ENCODE measurements at places on chromosomes 11 and 22. TPM values are rescaled to one million over a fixed set of nuclear protein-coding genes. Genes with fewer than 3 reads are reported as not detected.
A peak's percentile ranks its signal among the peaks of the same experiment; 100 is the strongest.

DNA sequence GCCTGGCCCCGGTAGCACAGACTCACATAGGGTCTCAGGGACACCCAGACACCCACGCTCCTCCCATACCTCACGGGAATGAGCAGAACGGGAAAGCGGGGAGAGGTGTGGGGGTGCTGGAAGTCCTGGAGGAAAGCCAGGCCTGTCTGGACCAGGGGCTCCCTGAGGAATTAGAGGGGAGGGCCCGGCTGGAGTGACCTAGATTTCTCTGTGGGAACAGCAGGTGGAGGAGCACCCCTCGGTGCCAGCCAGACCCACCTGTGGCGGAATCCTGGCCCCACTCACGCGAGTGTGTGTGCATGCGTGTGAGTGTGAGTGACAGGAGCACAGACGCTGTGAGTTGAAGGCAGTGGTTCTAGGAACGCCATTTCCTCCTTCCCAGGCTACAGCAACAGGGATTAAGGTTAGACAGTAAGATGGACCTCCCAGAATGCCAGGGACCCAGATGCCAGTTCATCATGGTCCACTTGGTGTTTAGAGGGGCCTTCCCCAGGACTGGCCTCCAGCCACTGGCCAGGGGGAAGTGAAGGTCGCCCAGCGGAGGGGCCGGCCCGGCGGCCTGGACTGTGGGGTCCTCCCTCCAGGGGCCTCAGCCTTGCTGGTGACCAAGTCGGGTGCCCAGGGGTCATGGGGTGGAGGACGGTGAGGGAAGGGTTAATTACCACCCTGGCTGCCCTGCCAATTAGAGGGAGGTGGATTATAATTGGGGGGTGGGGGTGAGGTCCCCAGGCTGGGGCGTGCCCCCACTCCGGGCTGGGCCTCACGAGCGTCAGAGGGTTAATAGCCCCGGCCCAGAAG lies 1.0 kb downstream of the PKP3 start:
- DNase-seq: no peak

DNA sequence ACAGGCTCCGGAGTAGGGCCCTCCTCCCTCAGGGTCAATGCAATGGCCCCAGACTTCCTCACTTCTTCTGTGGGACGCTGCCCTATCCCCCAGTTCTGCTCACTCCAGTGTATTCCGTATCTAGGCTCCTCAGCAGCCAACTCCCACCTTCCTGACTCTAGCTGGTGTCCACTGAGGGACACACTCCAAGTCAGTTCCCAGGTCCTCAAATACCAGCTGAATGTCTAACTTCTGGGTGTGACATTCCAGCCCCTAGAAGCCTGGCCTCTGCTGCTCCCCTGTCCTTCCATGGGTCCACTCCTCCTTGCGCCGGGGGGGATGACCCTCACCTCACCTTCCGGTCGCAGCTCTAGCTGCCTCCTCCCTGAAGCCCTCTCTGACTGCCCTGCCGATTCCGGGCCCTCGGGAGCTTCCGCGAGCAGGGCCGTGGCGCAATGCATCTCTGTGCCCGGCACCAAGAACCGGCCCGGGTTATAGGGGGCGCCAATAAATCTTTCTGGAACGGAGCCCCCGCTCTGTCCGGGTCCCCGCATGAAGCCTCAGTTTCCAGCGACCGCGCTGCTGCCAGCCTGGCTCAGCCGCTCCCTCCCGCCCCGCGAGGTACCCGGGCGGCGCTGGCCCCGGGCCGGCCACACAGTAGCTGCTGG lies 15.4 kb downstream of the BAD start:
- DNase-seq: peak; percentile 86

GRCh38 chr11:101321222-101321621 lies 191.6 kb upstream of the PGR start:
- no peak for DNase-seq

- DNase-seq: no peak
Measured at GRCh38 chr11:45265969-45266675, 20.0 kb downstream of the SYT13 start.

DNA sequence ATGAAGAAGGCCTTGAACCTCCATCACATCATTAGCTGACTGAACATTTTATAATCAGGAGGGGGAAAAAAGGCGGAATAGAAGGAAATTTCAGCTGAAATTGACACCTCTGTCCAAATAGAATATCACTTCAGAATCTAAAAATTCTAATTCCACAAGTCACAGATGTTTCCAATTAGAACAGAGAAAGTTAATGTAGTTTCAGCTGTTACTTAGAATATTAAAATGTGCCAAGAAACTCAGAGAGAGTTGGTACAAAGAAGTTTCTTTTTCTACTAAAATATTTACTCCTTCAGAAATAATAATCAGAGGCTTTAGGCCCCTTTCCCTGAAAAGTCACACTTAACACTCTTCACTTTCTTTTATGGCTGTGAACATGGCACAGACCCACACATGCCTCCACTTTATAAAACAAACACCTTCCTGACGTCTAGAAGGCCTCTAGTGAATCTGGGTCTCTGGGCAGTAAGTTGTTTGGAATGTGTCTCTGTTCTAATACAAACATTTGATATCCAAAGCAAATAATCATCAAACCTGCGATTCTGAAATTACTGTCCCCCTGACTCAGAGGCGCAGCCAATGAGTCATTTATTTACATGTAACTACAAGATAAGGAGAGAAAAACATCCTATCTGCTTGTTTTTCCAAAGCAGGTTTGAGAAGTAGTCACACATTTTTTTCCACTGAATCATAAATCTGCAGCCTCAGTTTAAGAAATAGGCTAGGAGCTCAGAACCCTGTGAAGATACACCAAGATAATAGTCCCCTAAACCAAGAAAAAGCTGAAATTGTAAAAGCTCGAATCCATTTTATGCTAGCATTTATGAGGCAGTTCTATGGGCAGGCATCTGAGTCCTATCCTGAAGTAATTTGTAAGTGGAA lies 148.4 kb downstream of the ME3 start:
- no peak for DNase-seq

DNA sequence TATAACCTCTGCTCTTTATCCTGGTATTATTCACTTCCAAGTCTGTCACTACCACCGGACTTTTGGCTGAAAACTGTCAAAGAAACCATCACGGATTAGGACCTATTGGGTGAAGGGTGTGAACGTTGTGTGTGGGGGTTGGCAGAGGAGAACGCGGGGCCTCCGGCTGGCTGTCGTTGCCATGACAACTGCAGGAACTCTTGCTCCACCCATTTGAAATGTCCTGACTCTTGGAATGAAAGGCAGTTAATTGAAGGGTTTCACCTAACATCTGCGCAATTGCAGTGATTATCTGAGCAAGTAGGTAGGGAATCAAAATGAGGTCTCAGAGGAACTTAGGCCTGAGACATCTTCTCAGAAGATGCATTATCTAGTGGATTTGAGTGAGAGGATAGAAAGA lies 60.9 kb upstream of the CLMP start:
- DNase-seq: no peak

GRCh38 chr22:38748487-38749136 lies 7.2 kb downstream of the SUN2 start:
- no peak for DNase-seq

DNA sequence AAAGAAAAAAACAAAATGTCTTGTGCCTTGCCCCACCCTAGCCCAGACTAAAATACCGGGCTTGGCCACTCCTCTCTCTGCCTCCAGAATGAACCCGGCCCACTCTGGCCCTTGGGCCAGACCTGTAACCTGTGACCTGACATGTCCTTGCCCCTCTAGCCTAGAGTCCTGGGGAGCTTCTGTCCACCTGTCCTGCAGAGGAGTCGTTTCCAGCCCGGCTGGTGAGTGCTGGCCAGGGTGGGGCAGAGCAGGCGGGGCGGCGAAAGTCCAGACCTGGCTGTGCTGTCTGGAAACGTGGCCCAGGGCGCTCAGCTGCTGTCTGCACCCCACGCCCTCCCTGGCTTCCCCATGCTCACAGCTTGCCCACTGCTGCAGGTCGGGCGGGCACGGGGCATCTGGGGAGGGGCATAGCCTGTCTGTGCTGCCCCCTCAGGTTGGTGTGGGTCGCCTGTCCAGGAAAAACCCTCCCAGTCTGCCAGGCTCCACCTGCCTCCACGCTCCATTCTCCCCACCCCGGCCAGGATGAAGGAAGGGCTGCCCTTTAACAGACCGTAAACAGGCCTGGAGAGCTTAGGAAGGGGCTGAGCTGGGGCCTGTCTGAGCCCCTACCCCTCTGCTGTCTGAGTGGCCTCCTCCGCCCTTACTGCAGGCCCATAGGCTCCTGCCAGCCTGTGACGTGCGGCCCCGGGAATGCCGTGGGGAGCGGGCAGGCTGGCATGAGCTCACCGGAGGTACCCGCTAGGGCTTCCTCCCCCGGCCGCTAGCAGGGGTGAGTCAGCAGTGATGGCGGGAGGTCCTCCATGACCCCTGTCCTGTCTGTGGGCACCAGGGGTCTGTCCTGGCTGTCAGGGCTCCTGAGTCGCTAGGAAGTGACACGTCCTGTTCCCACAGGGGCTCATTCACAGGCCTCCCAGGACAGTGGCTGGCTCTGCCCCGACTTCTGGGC lies 1.9 kb downstream of the CD151 start:
- DNase-seq: no peak

DNA sequence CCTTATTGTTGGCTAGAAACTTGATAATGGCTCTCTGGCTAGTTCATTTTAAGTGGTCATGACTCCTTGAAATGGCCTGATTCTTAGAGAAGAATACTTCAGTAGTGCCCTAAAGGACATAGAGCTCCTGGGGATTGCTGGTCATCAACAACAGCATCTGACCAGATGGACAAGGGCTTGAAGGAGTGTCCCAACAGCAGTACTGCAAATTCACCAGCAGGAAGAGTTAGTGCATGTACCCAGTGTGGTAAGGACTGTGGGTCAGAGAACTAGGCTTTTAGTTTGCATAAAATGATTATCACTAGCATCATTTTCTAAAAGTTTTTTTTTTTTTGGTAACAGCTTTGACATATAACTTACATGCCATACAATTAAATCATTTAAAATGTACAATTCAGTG lies 39.5 kb upstream of the CUL5 start:
- no peak for DNase-seq

DNA sequence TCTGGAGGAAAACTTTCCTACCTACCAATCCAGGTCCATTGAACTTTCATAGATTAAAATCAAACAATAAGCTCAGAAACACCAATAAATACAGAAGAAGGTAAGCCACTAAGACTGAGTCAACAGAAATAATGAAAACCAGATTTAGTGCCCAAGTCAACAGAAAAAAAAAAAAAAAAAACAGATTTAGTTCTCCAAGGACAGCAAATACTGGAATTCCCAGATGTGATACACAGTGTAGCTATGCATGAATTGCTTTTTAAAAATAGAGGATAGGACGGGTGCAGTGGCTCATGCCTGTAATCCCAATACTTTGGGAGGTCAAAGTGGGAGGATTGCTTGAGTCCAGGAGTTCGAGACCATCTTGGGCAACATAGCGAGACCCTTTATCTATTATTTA lies 15.7 kb downstream of the DMC1 start:
- no peak for DNase-seq

GRCh38 chr22:31952472-31952871 lies 8.1 kb downstream of the YWHAH start:
- no peak for DNase-seq

GRCh38 chr11:131033151-131033651 lies 116.9 kb upstream of the SNX19 start:
- DNase-seq: no peak

DNA sequence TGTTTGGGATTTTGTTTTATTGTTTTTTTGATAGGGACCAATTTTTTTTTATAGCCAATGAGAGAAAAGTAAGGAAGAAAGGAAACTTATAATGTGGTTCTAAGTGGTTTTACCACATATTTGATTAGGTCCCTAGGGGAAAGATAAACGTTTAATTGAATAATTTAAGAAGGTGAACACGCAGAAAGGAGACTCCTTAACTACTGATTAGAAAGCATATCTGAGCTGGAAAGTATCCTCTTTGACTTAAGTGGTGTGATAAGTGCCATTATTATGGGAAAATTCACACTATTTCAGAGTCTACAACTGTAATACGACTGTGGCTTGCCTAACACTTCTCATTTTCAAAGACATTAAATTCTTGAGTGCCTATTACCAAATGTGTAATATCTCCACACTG lies 106.5 kb upstream of the GRAMD1B start:
- DNase-seq: no peak

- no peak for DNase-seq
Measured at GRCh38 chr11:92892802-92893684, 76.4 kb upstream of the MTNR1B start.

- DNase-seq: no peak
Measured at GRCh38 chr11:127965939-127966668, 621.3 kb downstream of the ETS1 start.

DNA sequence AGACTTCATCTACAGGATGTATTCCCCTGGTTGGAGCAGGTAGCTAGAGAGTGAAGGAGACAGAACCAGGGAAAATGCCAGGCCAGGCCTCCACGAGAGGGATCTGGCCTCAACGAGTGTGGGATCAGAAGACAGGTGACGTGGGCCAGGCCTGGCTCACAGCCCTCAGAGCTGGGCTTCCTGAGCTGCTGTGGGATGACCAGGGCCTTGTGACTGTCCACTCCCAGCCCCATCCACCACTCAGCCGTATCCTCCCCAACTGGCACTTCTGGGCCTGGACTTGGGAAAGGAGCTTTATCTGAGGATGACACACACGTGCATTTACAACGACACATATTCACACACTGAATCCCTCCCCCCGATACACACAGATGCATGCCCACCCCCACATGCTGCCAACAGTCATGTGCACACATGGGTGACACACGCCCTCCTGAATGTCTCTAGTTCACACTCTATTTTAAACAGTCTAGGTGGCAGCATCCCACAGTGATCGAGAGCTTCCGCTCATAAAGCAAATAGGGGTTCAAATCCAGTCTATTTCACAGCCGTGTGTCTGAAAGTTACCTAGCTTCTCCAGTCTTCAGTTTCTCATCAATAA lies 93.1 kb downstream of the TP53I11 start:
- no peak for DNase-seq

DNA sequence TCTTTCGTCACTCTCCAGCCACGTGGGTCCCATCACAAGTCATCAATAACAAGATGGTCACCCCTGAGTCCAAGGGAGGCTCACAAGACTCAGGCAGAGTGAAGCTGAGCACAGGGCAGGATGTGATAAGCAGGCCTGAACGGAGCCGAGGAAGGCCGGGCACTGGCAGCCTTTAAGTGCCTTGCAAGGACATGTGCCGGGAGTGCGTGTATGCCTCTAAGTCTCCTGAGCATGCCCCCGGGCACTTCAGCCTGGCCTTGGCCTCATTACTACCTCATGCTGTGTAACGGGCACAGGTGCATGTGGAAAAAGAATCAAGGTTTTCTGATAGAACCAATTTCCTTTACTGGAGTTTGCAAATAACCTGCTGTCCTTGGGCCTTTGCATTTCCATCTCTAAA lies 55.8 kb downstream of the UBASH3B start:
- no peak for DNase-seq

GRCh38 chr11:126570489-126570888 lies 215.0 kb downstream of the ST3GAL4 start:
- DNase-seq: no peak

- no peak for DNase-seq
Measured at GRCh38 chr11:85889676-85890579, 34.7 kb downstream of the CCDC83 start.

The KCNJ1 gene
- not detected for total RNA-seq

The NLRP10 gene
- not detected for total RNA-seq

The PHF21A gene
- total RNA-seq: 39.7 TPM

The FAM83F gene
- total RNA-seq: not detected

The PITPNB gene
- total RNA-seq: 83.4 TPM

The CERK gene
- total RNA-seq: 53.3 TPM

The TMEM25 gene
- 8.6 TPM for total RNA-seq

The SPI1 gene
- not detected for total RNA-seq

The MEI1 gene
- 37.3 TPM for total RNA-seq

The TRPM5 gene
- not detected for total RNA-seq

Data from activated CD8-positive, alpha-beta memory T cell treated with anti-CD3 and anti-CD28 coated beads, Interleukin-2, amount 10 ng/mL, durations not matched to agents 7 days and 5 days (primary cell).